ENCODE measurements at places on chromosomes 2 and 18.

GRCh38 chr18:26714739-26715138 lies 150.8 kb downstream of the AQP4 start:
- no peak for DNase-seq

GRCh38 chr2:108637304-108637669 lies 82.0 kb upstream of the RANBP2 start:
- no peak for DNase-seq

DNA sequence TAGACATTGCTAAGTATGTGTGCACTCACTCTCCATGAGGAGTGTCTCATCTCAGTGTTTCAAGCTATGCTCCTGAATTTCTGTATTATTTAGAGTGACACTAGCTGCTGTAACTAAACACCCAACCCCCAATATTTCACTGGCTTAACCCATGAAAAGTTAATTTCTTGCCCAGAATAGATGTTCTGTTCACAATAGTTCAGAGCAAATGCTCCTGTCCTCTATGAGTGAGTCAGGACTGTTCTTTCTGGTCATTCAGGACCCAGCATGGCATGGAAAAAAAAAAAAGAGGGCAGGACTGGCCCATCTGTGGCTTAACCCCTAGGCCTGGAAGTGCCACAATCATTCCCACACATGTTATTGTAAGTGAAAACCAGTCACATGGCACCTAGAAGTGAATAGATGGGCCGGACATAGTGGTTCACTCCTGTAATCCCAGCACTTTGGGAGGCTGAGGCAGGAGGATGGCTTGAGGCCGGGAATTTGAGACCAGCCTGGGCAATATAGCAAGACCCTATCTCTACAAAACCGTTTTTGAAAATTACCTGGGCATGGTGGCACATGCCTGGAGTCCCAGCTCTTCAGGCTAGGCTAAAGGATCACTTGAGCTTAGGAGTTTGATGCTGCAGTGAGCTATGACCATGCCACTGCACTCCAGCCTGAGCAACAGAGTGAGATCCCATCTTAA lies 663.6 kb downstream of the IRS1 start:
- DNase-seq = no peak

- DNase-seq = no peak
Observed at GRCh38 chr2:109209412-109209811, 80.4 kb downstream of the SH3RF3 start.

DNA sequence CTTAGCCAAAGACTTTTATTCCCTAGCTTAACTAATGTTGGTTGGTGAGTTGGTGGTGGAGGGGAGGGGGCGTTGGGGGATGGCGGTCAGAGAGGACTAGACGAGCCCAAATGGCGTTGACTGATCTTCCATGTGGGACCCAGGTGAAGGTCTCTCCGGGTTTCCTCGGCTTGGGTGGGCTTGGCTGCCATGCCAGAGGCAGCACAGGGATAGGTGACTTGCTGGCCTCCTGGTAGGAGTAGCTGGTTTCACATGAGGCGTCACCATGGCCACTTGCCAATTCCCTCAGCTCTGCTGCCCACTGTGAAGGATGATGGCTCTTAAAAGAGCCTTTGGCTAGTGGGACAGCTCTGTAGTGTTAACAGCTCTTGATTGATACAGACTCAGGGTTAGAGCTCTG lies 1337.0 kb upstream of the FAM98A start:
- DNase-seq = no peak

- DNase-seq = no peak
Observed at GRCh38 chr2:69086466-69086865, 73.5 kb downstream of the ANTXR1 start.

GRCh38 chr2:187934236-187934635 lies 357.4 kb upstream of the GULP1 start:
- no peak for DNase-seq

- DNase-seq = no peak
Observed at GRCh38 chr18:36075862-36076587, 8.7 kb upstream of the RPRD1A start.

GRCh38 chr2:200065477-200065876 lies 110.1 kb downstream of the MAIP1 start:
- no peak for DNase-seq

GRCh38 chr2:70143314-70144150 lies 47.3 kb downstream of the C2orf42 start:
- peak; percentile 40 for DNase-seq

- DNase-seq = no peak
Observed at GRCh38 chr2:12071318-12071717, 324.9 kb downstream of the LPIN1 start.

DNA sequence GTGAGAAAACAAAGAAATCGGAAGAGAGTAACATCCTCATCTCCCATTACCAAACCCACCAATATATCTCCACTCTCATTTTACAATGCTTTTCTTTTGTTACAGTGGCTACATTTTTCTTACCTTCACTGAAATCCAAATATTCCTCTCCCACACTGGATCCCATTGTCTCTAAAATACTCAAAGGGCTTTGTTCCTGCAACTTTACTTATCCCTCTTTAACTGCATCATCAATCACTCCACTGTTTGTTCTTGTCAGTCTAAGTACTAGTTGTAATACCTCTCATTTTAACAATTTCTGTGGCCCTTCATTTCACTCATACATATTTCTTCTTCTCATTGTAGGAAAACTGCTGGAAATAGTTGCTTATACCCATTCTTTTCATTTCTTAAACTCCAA lies 464.2 kb upstream of the PIK3C3 start:
- no peak for DNase-seq

GRCh38 chr2:27033253-27033852 lies 588 bp downstream of the TMEM214 start:
- DNase-seq = no peak

DNA sequence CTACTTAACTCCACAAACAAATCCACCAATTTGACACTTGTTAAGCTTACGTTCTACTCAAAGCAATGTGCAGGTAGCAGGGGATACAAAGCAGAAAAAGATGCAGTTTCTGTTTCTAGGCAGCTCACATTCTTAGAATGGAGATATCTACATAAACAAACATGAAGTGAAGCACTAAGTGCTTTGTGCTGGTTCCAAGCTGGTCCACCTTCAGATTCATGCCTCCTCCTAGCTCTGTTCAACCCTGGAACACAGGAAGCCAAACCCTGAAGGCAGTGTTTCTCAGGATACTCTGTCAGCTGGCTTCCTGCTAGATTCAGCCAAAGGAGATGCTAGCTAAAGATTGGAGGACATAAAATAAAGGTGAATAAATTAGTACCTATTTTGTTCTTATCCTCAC lies 55.3 kb upstream of the NOL4 start:
- DNase-seq = no peak

DNA sequence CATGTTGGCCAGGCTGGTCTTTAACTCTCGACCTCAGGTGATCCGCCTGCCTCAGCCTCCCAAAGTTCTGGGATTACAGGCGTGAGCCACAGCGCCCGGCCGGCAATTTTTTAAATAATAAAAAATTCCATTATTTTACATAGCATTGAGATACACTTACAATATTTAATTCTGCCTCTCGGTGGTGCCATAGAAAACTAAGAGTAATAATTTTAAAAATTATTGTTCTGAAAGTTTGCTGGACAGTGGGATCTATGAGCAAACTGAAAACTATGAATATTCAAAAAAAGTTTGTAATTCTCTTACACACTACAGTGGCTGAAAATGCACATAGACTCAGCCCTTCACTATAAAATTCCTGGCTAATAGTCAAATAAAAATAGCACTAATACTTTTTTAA lies 90.9 kb upstream of the STON1 start:
- no peak for DNase-seq

- no peak for DNase-seq
Observed at GRCh38 chr2:163175294-163175693, 336.7 kb upstream of the KCNH7 start.

DNA sequence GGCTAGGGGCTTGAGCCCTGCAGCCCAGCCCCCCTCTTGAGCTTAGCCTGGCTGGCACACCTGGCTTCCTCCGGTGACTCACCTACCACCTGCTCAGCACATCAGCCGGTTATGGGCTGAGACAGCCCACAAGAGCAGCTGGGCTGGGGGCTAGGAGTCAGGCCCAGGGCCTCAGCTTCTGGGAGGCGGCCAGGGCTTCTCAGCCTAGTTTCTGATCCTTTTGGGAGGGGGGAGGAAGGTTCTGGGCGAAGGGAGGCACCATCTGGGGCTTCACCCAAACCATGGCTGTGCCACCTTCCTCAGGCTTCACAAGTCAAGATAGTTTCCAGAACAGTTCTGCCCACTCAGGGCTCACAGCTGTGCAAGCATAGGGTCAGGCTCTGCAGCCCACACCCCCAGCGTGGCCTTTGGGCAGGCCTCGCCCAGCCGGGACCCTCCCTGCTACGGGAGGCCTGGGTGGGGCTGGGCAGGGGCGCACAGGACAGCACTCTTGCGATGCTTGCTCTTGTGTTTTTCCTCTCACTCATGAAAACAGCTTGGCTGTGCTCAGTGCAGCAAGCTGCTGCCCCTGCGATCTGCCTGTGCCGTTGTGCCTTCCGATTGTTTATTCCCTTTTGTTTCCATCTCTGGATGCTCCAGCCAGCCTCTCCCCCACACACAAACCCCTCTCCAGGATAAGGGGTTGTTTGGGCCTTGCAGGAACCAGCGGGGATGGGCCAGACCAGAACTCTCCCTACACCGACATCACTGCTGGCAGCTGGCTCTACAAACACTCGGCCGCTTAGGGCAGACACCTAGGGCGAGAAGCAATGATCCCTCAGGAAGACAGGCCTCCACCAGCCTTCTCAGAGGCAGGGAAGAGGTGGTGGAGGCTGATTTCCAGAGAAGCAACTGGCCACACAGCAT lies 26.1 kb upstream of the SEMA4C start:
- no peak for DNase-seq

- DNase-seq = peak; percentile 58
Observed at GRCh38 chr2:74585406-74586185, 31.1 kb downstream of the DOK1 start.

DNA sequence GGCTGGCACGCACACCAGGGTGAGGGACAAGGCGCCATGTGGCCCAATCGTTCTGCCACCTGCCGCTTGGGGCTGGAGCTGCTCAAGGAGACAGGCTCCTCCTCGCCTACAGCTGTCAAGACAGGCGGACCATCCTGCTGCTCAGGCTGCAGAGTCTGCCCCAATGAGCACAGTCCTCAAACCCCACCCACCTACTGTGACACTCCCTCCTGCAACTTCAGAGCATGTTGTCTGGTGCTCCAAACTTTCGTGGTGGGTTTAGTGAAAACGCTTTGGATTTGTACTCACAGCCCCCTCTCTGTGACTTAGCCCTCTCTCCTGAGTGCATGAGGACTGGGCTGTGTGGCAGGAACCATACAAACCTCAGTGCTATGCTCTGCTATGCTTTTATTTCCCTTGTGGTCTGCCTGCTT lies 23.2 kb upstream of the SLC35F6 start:
- peak; percentile 25 for DNase-seq

- no peak for DNase-seq
Observed at GRCh38 chr2:165675551-165675968, 118.5 kb downstream of the GALNT3 start.

- no peak for DNase-seq
Observed at GRCh38 chr2:240925568-240926515, 19.7 kb downstream of the CROCC2 start.

DNA sequence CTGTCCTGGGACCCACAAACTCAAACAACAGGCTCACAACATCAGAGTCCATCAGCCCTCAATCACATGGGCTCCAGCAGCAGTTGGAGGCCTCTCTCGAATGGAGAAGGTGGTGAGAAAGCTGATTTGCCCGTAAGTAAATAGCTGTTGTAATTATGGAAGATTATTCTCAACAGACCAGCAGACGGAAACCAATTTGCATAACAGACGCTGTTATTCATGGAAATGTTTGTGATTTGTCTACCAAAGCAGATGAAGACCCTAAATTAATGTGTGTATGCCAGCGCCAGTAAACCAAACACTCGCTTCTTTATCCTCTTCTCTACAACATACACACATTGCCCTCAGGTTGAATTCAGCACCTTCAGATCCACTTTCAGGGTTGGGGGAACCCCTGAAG lies 23.4 kb upstream of the GALNT14 start:
- DNase-seq = no peak

- no peak for DNase-seq
Observed at GRCh38 chr18:61738488-61738887, 154.3 kb downstream of the RNF152 start.

- no peak for DNase-seq
Observed at GRCh38 chr2:48725696-48726494, 29.6 kb downstream of the LHCGR start.

DNA sequence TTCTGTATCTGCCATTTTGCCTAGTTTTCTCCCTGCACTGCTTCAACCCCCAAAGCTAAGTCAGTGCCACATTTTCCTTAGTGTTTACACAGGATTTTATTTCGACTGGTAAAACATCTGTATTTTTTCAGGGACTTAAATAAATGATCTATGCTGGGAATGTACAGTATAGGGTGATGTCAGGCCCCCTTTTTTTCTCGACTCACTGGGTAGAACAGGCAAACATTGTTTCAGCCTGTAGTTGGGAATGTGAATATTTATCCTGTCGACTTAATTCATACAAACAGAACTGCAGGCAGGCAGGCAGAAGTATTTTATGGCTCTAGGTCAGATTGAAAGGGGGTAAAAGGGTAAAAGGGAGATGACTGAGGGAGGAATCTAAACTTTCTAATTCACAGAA lies 123.5 kb upstream of the ZFP36L2 start:
- DNase-seq = no peak

DNA sequence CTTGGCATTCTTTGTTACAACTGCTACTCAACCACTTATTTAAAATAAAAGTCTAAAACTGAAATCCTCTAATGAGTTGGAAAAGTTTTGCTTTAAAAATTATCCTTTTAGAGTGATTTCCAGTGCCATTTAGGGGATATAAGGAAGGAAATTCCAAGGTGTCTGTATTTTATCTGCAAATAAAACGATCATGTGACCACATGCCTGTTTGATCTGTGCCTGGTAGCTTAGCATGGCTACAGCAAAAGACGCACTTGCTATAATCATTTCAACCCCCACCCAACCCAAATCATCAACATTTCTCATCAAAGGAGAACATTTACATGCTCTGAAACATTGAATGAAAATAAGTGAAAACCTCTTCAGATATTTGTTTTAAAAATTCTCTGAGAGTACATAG lies 615.1 kb downstream of the IRS1 start:
- DNase-seq = no peak
